ENCODE measurements at places on chromosomes 7 and 10.

GRCh38 chr10:21532694-21533466 is 1.2 kb upstream of the MLLT10 start:
- DNase-seq = no peak

- peak; percentile 6 for DNase-seq
Observed at GRCh38 chr10:19816411-19817230, at the start of gene PLXDC2. TSS of gene PLXDC2 (plus strand) at chr10:19816432.

- DNase-seq = no peak
Observed at GRCh38 chr10:127338399-127339110, 142.2 kb upstream of the INSYN2A start.

- no peak for DNase-seq
Observed at GRCh38 chr10:132912713-132913558, 29.4 kb downstream of the CFAP46 start.

- peak; percentile 57 for DNase-seq
Observed at GRCh38 chr10:62681211-62681940, 123.1 kb upstream of the ADO start.

- peak; percentile 16 for DNase-seq
Observed at GRCh38 chr7:12623885-12624498, 53.5 kb downstream of the SCIN start.

DNA sequence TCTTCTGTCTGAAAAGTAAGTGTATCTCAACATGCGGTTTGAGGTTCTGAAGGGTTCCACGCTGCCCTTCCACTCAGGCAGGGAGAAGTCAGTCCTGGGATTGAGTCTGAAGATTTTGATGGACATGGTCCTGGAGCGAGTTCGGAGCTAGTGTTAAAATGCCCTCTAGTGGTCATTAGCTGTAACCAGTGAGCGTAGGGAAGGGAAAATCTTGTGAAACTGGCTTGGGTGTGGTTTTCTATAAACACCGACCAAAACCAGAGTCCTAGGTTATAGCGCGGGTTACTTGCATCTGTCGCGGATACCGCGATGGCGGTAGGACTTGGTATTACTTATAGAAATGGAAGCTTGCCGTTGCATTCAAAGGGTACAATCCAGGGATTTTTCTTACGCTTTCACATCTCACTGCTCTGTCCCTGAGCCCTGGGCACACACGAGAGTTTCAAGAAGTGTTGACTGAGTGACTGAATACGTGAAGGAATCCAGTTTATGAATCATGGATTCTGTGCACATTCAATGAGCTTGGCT is 348.2 kb upstream of the C7orf33 start:
- DNase-seq = peak; percentile 25

GRCh38 chr10:114810926-114811325 is 10.7 kb upstream of the FHIP2A start:
- no peak for DNase-seq

DNA sequence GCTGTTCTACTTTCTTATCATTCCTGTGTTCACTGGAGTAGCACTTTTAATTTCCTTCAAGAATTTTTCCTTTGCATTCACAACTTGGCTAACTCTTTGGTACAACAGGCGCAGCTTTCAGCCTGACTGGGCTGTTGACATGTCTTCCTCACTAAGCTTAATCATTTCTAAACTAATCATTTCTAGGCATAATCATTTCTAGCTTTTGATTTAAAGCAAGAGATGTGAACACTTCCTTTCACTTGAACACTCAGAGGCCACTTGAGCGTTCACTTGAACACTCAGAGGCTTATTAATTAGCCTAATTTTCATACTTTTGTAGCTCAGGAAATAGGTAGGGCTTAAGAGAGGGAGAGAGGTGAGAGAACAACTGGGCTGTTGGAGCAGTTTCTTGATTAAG is 15.9 kb downstream of the C10orf90 start:
- no peak for DNase-seq
